ENCODE measurements at places on chromosomes 3 and 15.

DNA sequence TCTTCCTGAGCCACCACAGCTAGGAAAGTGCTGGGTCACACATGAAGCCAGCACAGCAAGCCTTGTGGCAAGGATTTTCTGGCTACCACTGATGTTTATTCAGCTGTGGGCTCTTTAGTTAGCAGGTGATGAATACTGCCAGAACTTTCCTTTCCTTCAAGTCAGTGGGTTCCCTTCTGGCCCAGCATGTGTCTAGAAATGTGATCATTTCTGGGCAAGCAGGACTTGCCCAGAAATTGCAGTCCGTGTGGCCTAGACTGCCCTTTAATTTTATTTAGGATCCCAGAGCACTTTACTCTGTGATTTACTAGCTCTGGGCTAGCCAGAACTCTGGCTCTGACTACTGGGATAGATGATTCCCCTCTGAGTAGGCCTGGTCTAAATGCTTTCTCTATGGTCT, 397.5 kb downstream of the ZIC4 start:
- DNase-seq: no peak

DNA sequence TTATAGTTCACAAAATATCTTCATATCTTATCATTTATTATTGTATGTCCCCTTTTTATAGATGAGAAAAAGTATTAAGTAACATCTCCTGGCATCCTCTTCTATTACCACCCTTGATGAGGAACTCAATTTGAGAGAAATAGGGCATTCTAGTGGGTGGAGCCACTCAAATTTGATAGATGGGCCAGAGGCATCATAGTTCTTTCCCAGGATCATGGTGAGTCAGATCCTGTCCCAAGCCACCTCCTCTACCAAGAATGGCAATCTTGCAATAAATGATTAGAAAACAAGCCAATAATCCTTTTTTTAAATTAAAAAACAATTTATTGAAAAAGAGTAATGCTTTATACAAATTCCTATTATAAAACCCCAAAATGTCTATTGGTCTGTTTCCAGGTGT, 16.8 kb downstream of the CLDN1 start:
- DNase-seq: peak; percentile 79

DNA sequence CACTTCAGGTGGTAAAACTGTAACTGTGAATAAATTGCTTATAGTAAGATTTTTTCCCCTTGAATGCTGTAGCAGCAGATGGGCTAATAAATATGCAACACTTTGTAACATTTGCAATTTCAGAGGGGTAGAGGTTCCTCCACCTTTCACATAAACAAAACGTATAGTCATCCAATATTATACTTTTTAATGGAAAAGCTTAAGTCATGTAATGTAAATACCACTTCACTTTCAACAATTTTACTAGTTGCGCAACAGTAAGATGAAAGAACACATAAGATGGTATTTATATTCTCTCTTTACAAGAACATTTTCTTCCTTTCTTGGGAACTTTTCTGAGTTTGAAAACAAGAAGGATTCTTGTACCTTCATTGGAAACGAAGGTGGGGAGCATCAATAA, 56.6 kb upstream of the FAM3D start:
- no peak for DNase-seq

DNA sequence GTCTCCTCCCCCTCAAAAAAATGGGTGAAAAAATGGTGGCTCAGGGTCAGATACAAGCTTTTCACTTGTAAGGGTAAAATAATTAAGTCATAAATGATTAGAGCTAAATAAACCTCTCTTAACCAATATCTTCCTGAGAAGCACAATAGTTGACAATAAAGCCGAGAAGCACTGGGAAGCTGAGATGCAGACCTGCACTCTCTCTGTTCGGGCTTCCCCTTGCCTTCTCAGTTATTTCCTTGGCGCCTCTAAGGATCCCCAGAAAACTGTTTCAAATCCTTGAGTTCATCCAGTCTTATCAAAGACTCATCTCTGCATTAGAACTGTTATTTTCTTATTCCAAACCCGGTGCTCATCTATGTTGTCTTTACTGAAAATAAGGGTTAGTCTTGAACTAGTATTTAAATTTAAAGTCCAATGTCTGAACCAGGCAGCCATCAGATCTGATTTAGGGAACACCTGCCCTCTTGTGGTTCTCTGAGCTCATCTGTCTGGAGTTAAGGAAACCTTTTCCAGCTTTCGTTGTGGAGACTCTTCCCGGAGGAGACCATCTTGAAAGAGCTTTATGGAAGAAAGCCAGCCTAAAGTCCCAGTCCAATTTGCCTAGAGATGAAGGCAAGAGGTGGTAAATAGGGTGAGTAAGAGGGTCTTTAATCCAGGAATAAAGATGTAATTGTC, 256.4 kb upstream of the MCTP2 start:
- no peak for DNase-seq

- no peak for DNase-seq
Measured at GRCh38 chr15:44243141-44243540, 45.4 kb upstream of the GOLM2 start.

DNA sequence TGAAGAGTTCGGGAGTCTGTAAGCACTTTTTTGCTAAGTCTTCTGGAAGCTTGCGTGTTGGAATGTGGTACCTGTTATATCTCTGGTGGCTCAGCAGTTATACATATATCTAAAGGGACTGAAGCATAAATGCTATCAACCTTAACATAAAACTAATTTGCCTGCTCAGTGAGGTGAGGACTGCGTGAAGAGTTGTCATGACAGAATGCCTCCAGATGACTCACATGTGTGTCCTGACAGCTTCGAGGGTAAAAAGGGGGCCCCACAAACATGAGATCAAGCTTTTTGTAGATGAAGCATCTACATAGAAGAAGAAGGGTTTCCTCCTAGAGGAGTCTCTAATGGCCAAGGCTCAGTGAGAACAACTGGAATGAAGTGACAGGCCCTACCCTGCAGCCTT, 88.8 kb upstream of the C3orf80 start:
- peak; percentile 10 for DNase-seq

- DNase-seq: peak; percentile 33
Measured at GRCh38 chr15:75578173-75578947, 755 bp downstream of the PTPN9 start.

- DNase-seq: no peak
Measured at GRCh38 chr3:31671976-31672375, 139.3 kb downstream of the STT3B start.

GRCh38 chr15:40098489-40099261, 10.0 kb downstream of the BMF start:
- peak; percentile 93 for DNase-seq

DNA sequence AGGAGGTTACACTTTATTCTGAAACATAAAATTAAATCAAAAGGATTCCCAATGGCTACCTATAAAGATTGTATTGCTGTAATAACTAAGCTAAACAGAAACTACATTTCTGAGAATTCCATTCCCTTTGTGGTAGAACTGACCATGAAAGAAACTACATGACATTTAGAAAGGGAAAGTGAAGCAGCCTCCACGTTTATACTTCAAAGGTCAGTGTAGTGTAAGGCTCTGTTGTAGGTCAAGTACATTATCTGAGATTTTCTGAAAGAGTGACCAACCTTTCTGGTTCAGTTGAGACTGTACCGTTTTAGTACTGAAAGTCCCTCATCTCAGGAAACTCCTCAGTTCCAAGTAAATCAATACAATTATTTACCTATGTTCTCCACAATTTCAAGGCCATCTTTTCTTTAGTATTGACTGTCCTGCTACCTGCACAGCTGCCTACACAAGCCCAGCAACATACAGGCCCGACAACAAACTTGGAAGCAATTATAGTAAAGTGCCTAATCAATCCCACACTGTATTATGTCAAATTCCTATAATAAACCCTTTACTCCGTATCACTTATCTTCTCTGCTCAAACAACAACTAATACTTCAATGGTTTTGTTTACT, 343.0 kb downstream of the PLOD2 start:
- no peak for DNase-seq

DNA sequence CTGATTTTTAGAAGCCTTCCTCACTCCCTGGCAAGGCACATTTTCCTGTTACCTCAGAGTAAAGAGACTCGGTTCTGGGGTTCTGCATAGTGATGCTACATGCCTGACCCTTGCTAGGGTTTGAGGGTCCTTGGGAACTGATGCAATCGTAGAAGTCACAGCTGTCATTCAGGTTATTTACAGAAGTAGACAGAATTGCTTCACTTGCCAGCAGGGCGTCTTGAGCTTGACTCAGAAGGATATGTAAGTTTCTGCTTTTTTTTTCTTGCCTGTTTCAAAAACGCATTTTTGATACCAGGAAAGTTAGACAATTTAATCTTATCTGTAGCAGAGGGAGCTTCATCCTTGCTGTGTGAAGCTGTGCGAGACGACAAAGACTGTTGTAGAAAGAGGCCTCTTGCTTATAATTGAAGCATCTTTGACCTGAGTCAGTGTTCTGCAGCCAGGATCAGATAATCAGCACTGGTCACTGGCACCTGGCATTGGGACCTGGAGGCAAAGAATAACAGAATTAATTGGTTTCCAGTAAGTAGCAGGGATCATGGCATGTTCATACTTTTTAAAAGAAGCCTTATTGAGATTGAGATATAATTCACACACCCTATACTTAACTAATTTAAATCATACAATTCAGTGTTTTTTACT, 24.8 kb downstream of the CACNA1D start:
- DNase-seq: no peak

DNA sequence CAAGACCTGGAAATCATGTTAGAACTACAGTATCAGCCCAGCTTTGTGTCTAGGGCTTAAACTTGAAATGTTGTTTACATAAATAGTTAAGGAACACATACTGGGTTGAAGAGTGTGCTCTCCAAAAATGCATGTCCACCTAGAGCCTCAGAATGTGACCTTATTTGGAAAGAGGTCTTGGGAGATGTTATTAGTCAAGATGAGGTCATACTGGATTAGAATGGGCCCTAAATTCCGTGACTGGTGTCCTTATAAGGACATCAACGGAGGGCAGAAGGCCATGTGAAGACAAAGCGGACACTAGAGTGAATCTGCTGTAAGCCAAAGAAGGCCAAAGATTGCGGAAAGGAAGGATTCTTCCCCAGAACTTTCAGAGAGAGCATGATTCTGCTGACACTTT, 759.2 kb upstream of the CFAP20DC start:
- peak; percentile 48 for DNase-seq

GRCh38 chr3:148077318-148077923, 620.3 kb upstream of the AGTR1 start:
- peak; percentile 65 for DNase-seq

- peak; percentile 45 for DNase-seq
Measured at GRCh38 chr15:74431645-74432044, 2.1 kb downstream of the SEMA7A start.

DNA sequence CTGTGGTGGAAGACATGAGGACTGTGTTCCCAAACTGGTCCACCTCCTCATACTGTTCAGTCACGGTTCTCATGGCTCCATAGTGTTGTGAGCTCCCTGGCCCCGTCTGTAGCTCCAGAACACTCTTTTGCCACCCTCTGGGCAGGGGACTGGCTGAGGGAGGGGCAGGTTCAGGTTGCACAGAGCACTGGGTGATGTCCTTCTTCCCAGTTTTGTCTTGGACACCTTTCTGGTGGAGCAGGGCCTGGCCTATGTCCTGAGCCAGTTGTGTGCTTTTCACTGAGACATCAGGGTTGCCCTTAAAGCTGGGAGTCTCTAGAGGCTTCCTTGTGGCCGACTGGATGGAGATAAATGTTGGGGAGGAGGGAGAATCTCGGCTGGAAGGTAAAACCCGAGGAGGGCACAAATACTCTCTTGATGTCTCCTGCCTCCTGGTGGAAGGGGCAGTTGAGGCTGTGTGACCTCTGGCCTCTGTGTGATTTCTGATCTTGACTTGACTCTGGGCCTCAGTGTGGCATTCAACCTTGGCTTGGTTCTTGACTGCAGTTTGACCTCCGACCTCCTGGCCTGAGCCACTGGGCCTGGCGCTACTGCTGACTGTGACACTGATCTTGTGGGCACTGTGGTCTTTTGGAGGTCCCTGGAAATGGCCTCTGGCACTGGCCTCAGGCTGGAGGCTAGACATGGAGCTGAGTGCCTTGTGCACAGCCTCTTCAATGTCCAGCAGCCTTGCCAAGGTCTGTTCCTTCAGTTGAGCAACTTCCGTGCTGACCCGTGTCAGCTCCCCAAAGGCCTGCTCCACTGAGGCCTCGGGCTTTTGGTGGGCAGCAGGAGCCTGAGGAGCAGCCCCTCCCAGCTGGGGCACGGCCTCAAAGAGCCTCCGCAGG, 8.1 kb downstream of the XIRP1 start:
- no peak for DNase-seq

DNA sequence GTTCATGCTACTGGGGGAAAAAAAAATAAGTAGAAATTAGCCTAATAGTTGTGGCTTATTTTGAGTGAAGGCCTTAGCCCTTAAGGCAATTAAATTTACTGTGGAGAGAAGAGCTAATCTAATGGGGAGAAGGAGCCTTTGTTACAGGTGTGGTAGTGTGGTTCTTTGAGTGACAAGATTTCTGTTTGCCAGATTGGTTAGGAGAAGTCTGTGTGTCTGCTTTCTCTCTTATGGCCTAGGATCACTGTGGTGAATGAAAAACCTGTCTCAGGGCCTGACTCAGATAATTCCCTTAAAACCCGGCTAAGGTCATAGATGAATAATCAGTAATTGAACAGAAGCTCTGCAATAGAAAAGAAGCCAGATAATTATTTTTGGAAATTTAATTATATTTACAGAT, 27.0 kb downstream of the OPA1 start:
- no peak for DNase-seq

DNA sequence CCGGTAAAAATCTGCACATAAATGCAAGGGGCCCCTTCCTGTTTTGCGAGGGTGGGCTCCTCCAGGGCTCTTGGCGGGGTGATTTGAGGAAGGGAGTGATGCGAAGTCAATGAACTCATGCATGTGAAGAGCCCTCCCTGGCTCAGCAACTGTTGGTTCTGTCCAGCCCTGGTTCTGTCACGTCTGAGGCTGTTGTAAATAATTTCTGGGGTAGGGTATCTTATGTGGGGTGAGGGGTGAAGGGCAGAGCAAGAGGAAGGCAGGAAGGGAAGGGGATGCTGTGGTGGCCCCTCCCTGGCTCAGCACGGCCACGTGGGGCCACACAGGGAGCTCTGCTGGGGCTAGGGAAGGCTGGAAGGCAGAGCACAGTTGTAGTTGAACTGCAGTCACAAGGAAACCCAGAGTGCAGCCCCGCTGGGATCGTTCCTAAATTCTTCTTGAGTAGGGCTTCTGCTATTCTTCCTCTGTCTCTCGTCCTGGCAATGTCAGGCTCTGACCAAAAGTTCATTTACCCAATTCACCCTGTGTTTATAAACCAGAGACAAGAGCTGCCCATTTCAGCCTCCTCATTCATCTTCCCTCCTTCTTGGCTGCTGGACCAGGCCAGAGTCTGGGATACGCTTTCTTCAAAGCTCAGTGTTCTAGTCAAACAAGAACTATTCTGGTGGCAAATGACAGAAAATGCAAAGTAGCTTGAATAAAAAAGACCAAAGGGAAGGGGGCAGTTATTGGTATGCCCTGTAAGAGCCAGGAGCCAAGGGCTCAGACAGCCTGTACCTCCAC, 14.8 kb upstream of the TOPBP1 start:
- no peak for DNase-seq
